Stomach (tissue), 19 donors: ENCODE measurements at places on chromosomes 4 and X.
A peak's percentile ranks its signal among the peaks of the same experiment; 100 is the strongest.

GRCh38 chrX:138709886-138710791 is 1.4 kb downstream of the FGF13 start:
- no peak overlapping the region for H3K27ac ChIP-seq
- H3K4me1 ChIP-seq: peaks cover 7% of the 10 kb centered on the region
- no peaks in the 10 kb centered on the region for H3K27me3 ChIP-seq
- no peaks in the 10 kb centered on the region for H3K36me3 ChIP-seq
- peak; percentile 19 for DNase-seq

DNA sequence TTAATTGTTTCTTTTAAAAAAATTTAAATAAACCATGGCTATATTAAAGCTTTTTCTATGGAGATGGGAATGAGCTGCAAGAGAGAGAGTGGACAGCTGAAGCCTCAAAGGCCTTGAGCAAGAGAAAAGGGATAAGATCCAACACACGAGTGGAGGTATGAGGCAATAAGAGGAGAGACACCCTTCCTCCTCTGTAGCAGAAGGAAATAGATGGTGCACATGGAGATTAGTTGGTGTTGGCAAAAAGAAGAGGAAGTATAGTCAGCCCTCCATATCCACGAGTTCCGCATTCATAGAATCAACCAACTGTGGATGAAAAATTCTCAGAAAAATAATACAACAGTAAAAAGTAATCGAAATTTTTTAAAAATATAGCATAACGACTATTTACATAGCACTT is 3.2 kb downstream of the CXorf38 start:
- peak overlapping the region; percentile 71 for H3K27ac ChIP-seq
- H3K4me3 ChIP-seq: peak overlapping the region; percentile 32
- H3K27me3 ChIP-seq: no peaks in the 10 kb centered on the region
- DNase-seq: peak; percentile 18
- peaks cover 10% of the 10 kb centered on the region for H3K36me3 ChIP-seq

DNA sequence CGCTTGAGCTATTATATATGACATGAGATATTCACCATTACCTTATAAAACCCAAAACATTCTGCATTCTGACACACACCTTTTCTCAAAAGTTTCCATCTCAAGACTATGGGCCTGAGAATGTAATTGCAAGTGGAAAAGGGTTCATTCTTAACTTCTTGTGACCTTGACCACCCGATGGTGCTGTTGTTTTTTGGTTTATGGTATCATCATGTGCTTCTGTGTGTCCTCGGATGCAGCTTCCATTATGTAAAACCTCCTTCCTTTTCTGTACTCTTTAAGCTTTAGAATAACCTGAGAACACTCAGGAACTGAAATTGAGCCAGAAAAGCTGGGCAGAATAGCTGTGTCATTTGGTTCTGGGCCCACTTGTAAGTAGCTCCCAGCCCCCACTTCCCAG is 16.2 kb upstream of the PUDP start:
- no peak for DNase-seq
- H3K4me1 ChIP-seq: no peaks in the 10 kb centered on the region
- no peaks in the 10 kb centered on the region for H3K36me3 ChIP-seq
- no peak overlapping the region for H3K4me3 ChIP-seq
- H3K27me3 ChIP-seq: no peaks in the 10 kb centered on the region

- no peaks in the 10 kb centered on the region for H3K4me1 ChIP-seq
- H3K36me3 ChIP-seq: no peaks in the 10 kb centered on the region
- no peaks in the 10 kb centered on the region for H3K27me3 ChIP-seq
- no peak for DNase-seq
- no peak overlapping the region for H3K4me3 ChIP-seq
- H3K27ac ChIP-seq: no peak overlapping the region
Observed at GRCh38 chrX:10589098-10589497, 31.3 kb downstream of the MID1 start.

DNA sequence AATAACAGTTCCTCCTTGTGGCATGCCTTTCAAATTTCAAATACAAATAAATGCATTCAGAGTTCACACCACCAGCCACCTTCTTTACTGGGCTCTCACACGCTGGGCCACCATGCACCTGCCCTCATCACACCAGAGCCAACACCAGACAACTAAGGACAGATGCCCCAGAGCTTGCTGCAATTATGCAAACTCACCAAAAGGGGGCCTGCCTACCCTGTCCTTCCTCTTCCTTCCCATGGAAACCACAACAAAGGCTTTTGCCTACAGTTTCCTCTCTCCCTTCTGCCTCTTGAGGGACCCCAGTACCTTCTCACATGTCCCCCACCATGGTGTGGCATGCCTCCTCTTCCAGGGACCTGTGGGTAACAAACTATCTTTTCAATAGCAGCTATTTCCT is 1333.9 kb upstream of the TENM3 start:
- no peaks in the 10 kb centered on the region for H3K36me3 ChIP-seq
- no peak overlapping the region for H3K4me3 ChIP-seq
- H3K27ac ChIP-seq: no peak overlapping the region
- H3K4me1 ChIP-seq: no peaks in the 10 kb centered on the region

- H3K4me1 ChIP-seq: peaks cover 13% of the 10 kb centered on the region
- no peaks in the 10 kb centered on the region for H3K27me3 ChIP-seq
- no peak overlapping the region for H3K4me3 ChIP-seq
Observed at GRCh38 chr4:6763330-6763851, 19.1 kb upstream of the KIAA0232 start.

GRCh38 chr4:97404876-97405523 is 738.3 kb downstream of the STPG2 start:
- no peak overlapping the region for H3K27ac ChIP-seq
- no peak for DNase-seq
- no peaks in the 10 kb centered on the region for H3K36me3 ChIP-seq
- H3K4me1 ChIP-seq: no peaks in the 10 kb centered on the region
- no peaks in the 10 kb centered on the region for H3K27me3 ChIP-seq
- H3K4me3 ChIP-seq: no peak overlapping the region
